COLO829 (cell line): ENCODE measurements at places on chromosomes 6 and 20.

- DNase-seq = no peak
Measured at GRCh38 chr6:38792356-38792755, 77.2 kb downstream of the DNAH8 start.

DNA sequence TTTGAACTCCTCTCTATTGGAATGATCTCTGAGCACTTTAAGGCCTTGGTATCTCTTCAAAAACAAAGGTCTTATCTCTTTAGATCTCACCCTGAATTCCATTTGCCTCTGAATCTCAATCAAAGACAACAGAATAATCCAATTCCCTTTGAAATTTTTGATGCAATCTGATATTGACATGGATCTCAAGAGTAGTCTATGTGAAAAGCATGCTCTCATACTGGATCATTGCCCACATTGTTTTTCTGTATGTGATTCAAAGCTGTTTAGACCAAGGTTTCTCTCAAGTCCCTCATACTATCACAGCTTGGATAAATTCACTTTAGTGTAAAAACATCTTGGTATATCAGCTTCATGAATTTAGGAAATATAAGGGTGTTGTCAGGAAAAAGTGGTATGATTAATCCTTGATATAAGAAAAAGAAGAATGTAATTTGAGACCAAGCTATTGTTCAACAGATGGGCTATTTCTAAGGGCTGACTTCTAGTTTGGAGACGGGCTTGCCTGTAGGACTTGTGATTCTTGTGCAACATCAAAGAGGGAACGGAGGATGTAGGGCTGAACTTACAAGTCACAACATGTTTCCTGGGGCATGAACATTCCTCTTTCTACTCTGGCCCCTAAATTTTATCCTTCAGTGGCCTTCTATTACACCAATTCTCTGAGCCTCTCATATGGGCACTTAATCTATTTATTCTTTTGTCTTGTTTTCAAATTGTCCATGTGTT is 77.9 kb upstream of the CITED2 start:
- DNase-seq = no peak

- DNase-seq = no peak
Measured at GRCh38 chr20:9977629-9978028, 57.2 kb upstream of the ANKEF1 start.

DNA sequence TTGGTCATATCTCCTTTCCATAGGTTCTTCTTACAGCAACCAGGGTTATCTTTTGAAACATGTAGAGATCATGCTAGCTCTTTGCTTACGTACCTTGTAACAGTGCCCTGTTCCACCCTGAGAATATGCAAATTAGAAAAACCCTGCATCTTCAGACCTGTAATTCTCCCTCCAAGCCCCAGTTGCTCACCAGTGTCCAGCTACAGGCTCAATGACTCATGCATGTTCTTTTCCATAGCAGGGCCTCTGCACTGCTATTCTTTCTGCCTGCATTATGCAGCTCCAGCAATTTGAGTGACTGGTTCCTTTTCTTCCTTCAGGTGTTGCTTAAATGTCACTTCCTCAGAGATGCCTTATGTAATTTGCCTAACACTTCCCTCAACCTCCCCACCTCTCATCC is 636.2 kb downstream of the KHDRBS2 start:
- DNase-seq = no peak

GRCh38 chr6:4606016-4606415 is 170.2 kb upstream of the CDYL start:
- DNase-seq = no peak

DNA sequence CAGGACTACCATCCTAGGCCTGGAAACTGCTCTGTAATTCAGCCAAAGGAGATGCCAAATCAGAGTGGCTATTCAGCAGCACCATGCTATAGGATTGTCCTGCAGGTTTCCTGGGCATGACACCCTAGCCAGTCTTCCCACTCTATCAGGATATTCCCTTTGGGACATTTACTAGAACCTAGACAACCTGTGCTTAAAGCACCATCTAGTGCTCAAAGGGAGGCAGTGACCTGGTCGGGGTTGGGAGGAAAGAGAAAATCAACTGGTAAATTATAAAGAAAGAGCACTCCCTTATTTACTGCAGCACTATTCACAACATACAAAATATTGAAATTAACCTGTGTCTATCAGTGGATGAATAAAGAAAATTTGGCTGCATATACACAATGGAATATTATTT is 67.2 kb upstream of the SMLR1 start:
- peak; percentile 17 for DNase-seq

- DNase-seq = no peak
Measured at GRCh38 chr6:76881414-76881813, 581.9 kb downstream of the HTR1B start.

- DNase-seq = peak; percentile 26
Measured at GRCh38 chr6:121748850-121749249, 313.4 kb downstream of the GJA1 start.

DNA sequence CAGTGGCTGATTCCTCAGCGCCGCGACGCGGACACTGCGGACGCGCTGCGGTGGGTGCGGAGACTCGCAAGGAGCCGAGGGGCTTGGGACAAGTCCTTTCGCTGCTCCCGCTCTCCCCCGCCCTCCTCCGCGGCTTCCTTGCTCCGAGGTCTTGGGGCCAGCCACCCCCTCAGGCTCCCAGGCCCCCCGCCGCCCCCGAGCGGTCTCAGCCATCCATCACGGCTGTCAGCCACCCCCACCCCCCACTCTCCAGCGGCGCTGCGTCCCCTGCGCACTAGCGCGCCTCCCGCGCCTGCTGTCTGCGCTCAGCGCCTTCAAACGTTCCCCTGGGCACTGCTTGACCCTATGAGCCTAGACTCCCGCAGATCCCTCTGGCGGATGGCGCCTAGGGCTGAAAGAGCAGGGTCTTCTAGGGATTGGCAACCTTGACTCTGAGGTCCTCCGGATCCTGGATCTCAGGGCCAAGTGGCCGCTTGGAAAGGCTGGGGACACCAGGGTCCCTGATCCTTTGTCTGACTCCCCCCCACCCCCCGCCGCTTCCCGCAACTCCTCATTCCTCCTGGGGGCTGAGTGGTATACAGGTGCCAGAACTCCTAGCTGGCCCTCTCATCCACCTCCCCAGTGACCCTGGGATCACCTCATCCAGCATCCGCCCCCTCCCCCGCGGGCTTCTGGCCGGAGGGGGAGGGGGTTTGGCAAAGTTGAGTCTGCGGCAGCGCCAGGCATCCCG is 1.4 kb downstream of the SLC12A5 start:
- no peak for DNase-seq

DNA sequence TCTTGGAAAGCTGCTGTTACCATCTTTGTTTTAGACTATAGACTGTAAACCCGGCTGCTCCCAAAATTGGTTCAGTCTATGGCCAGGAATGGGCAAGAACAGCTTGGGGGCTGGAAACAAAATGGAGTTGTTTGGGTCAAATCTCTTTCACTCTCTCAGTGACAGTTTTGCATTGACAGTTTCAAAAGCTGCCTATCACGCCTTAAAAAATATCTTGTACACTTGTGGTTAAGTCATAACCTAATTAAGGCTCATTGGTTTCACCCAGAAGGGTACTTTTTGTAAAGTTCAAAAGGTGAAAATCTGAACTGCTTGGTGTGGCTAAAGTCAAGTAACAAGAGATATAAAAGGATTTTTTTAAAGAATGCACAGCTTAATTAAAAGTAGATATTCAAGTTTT is 76.1 kb upstream of the PRL start:
- DNase-seq = no peak

GRCh38 chr6:158391276-158391675 is 79.0 kb downstream of the TULP4 start:
- no peak for DNase-seq

DNA sequence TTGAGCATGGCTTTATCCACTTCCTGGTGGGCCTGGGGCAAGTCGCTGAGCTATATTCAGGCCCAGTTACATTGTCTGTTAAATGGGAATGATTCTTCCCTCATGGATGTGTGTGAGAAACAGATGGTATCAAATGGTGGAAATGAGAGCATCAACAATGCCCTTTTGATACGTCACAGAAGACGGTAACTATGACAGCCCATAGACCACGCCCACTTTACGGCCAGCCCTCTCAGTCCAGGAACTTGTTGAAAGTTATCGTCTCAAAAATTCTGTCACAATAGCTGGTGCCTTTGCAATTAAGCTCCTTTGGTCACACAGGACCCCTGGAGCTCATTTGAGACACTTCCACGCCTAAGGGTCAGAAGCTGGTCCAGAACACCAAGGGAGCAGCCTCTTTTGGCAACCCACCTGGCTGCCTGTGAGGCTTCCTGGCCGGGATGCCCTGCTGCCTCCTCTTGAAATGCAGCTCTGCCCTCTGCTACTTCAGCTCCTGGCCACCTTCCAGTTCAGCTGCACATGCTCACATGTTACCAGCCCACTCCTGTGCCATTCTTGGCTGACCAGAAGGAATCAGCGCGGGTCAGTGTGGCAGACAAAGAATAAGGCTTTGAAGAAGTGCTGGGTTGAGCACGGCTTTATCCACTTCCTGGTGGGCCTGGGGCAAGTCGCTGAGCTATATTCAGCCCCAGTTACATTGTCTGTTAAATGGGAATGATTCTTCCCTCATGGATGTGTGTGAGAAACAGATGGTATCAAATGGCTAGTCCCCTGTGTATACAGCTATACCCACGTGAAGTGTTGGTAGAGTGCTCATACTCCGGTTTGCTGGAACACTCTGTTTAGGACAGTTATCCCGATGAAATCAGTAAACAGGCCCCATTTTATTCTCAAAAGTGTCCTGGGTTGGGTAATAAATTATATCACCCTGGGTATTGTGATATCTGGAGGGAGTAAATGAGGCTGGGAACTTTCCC is 199.2 kb upstream of the SUPT3H start:
- no peak for DNase-seq

DNA sequence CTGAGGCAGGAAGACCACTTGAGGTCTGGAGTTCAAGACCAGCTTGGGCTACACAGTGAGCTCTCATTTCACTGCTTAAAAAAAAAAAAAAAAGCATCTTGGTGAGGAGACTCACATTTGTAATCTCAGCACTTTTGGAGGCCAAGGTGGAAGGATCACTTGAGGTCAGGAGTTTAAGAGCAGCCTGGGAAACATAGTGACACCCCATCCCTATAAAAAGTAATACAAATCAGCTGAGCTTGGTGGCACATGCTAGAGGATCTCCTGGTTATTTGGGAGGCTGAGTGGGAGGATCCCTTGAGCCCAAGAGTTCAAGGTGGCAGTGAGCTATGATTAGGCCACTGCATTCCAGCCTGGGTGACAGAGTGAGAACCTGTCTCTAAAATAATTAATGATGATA is 29.4 kb upstream of the SYNCRIP start:
- no peak for DNase-seq

- DNase-seq = no peak
Measured at GRCh38 chr6:100459592-100460184, 5.0 kb downstream of the SIM1 start.

DNA sequence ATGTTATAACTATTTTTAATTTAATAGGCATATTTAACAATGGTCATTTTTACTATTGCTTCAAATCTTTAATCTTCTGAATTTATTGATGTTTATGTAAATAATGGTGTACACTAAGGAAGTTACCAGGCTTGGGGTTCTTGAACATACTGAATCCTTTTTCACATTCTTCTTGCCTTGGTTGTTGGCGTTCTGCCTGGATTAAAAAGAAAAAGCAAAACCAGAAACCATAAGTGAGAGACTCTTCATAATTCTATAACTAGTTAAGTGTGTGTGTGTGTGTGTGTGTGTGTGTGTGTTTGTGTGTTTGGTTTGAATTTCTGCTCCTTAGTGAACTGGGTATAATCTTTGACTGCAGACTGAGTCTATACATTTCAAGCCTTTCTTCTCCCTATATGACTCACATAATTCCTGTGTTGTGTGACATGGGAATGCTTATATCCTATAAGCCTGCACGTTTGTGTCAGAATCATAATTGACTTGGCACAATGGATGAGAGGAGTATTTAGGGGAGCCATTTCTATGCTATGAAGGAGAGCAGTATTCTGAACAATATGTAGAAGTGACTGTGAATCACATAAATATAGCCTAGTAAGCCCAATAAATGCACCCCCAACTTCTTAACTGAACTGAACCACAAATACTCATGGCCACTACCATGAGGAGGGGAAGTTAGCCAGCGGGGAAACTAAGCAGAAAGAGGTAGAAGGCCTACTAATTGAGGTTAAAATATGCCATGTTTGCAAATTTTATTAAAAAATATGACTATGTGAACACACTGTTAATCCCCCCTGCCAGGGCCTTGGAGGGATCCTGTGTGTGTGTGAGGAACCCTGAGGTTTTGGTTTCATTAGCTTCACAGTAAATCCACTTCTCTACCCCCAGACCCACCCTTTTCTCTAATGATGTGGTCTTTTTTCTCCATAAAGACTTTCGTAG is 425.5 kb downstream of the BCKDHB start:
- DNase-seq = no peak

DNA sequence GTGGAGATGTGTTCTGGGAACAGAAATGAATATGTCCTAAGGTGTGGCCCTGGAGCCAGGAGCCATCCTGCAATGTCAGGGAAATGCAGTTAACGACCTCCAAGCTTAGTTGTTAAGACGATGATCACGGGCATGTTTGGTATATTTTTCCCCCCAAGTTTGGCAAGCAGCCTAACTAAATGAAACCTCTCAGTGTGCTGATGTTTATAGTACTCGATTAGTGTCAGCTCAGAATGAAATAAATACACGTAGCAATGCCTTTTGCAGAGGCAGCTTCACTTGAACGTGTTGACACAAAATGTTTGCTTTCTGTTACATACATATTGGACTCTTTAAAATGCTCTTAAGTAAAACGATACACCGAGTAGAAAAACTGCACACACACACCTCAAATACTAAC is 76.2 kb upstream of the OLIG3 start:
- no peak for DNase-seq

GRCh38 chr6:38131527-38131965 is 312.0 kb downstream of the ZFAND3 start:
- DNase-seq = no peak

GRCh38 chr6:39102071-39102820 is 12.7 kb downstream of the SAYSD1 start:
- DNase-seq = no peak

DNA sequence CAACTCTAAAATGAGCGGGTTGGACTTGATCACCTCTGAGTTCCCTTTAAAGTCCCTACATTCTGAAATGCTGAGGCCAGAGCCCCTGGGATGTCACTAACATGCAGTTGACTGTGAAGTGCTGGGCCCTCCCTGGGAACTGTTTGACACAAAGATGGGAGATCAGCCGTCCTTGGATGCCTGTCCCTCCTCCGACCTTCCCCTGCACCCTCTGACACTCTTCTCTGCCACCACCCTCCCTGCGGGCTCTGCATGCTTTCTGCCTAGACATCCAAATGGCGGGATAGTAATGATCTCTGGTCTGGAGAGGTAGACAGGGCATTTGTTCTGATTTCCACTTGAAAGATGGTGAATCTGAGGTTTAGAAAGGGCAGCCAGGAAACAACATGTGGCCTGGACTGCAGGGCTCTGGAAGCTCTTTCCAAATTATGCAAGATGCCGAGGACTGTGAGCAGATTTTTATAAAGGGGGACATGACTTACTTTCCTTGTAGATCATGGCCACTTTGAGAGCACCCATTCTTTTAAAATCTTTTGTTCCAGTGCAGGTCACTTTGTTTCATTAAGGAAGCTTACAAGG is 113.2 kb downstream of the ZDHHC14 start:
- DNase-seq = no peak

GRCh38 chr6:53623497-53623896 is 42.1 kb downstream of the KLHL31 start:
- DNase-seq = no peak

GRCh38 chr20:46694484-46694883 is 5.2 kb upstream of the TP53RK start:
- peak; percentile 58 for DNase-seq

GRCh38 chr20:34024723-34025351 is 31.1 kb downstream of the RALY start:
- peak; percentile 30 for DNase-seq

- DNase-seq = no peak
Measured at GRCh38 chr20:4060064-4060795, 44.9 kb upstream of the RNF24 start.
